ENCODE measurements at places on chromosomes 11 and 22. TPM values are rescaled to one million over a fixed set of nuclear protein-coding genes. Genes with fewer than 3 reads are reported as not detected.
A peak's percentile ranks its signal among the peaks of the same experiment; 100 is the strongest.

The BTG4 gene
- total RNA-seq = 0.51 TPM

The CRYBB2 gene
- total RNA-seq = not detected

The PACSIN3 gene
- 63.2 TPM for total RNA-seq

DNA sequence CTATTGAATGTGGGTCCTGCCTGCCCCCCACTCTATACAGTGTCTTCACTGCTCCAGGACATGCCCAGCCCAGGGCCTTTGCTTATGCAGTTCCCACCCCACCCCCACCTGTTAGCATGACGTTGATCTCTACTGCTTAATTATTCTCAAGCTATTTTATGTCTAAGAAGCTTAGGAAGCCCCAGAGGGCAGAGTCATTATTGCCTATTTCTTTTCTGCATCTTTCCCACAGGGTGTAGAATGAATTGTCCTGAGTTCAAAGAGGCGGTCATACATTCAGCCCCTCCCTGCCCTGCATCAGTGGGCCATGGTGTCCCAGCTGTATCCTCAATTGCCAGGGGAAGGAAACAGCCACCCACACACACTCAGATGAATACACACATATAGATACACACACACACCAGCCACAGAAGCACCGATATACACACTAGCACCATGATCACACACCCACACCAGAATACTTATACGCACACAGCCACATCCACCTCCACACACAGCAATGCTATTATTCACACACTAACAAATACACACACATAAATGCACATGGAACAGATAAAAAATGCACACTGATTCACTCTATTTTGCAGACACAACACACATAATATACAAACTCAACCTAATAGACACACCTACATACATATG is 1.5 kb downstream of the PDE2A start:
- DNase-seq = no peak

GRCh38 chr11:65576867-65577755 is 1.3 kb downstream of the EHBP1L1 start:
- DNase-seq = peak; percentile 84

- no peak for DNase-seq
These were observed 2.4 kb upstream of the SLC15A3 start for GRCh38 chr11:60954421-60954820.

DNA sequence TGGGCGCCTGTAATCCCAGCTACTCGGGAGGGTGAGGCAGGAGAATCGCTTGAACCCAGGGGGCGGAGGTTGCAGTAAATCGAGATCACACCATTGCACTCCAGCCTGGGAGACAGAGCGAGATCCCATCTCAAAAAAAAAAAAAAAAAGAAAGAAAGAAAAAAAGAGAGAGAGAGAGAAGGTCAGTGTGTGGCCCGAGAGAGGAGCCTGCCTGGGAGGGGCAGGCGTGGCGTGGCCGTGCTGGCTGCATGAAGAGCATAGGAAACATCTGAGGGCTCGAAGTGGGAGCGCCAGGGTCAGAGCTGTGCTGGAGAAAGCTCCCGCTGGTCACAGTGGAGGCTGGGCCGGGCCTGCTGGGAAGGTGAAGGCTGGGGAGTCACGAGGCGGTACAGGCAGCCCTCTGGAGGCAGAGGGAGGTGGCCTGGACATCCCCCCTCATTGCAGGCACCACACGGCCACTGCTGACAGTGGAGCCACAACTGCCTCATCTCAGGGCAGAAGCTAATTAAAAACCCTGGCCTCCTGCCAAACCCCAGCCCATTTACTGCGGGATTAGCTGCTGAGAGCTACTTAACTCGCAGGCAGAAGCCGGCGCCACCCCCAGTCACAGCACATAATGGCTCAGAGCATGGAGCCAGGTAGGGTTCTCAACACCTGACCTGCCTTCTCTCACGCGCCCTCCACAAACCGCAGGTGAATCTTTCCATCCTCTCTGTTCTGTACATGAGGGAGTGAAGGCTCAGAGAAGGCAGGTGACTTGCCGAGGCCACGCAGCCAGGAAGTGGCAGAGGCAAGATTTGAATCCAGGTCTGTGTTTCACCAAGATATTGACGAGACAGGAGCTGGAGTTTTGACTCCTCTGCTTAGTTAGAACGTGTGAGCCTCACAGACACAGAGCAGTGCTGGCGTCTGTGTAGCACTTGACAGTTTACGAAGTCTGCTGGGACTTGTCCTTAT is 32.6 kb downstream of the NFAM1 start:
- no peak for DNase-seq
